ENCODE measurements at places on chromosomes 16 and 17.

- DNase-seq: peak; percentile 88
Observed at GRCh38 chr17:7241783-7242716, at the start of gene GABARAP. Gene GABARAP, minus strand, starts transcription at chr17:7242449. Its CDS starts 119 bp downstream, at chr17:7242330.

DNA sequence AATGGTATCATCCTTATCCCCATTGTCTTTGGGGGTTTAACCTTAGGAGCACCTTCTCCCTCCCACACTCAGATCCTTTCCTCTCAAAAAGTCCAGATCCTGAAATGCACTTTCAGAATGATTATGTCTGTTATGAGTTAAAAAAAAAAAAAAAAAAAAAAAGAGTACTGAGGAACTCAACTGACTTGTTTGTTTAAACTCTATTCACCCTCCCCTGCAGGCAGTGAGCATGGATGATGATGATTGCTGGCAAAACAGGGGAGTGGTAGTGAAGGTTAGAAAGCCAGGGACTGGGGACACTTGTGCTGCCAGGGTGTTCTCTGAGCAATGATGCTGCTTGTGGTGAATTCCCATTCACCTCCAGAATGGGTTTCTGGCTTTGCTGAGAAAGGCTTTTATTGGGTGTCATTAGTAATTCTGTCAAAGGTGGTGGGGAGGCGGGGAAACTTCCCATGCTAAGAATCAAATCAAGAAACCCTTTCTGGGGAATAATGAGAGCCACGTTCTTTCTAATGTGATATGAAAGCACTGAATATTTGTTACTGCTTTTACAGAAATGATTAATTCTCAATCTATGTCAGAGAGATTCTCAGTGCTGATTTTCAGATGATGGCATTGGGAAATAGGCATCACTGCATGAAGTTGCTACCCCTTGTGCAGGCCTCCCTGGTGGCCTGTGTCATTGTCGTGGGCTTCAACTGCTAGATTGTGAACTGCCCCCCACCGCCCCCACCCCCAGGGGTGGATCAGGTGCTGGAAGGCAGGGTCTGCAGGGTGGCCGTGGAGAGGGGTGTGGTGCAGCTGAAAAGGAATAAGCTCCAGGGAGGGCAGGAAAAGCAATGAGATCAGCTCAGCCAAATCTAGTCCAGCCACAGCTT, 14.1 kb downstream of the CCL4 start:
- DNase-seq: no peak

DNA sequence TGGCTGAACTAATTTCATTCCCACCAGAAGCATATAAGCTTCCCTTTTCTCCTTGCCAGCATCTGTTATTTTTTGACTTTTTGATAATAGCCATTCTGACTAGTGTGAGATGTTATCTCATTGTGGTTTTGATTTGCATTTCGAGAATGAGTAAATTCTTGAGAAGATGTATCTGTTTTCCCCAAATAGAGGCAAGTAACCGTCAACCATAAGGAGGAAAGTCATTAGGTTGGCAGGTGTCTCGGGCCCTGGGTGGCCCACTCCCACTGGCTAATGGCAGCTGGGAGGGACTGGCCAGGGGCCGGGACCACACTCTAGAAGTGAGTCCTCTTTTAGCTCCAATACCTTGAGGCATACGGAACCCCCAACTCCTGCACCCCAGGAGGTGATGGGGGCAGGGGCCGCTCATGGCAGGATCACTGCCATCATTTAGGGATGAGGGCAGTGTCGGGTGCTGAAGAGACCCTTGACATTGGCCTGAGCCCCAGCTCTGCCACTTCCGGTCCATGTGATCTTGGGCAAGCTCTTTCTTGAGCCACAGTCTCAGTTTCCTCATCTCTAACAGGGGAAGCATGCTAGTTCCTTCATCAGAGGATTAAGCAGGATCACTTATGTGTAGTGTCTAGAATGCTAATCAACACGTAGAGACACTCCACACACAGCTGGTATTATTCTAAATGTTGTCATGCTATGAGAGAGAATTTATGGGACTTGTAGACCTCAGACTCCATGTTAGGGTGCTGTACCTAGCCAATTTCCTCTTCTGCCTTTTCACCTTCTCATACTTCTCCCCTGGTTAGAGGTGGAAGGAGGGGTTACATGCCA, 44.3 kb downstream of the RGS9 start:
- peak; percentile 55 for DNase-seq

DNA sequence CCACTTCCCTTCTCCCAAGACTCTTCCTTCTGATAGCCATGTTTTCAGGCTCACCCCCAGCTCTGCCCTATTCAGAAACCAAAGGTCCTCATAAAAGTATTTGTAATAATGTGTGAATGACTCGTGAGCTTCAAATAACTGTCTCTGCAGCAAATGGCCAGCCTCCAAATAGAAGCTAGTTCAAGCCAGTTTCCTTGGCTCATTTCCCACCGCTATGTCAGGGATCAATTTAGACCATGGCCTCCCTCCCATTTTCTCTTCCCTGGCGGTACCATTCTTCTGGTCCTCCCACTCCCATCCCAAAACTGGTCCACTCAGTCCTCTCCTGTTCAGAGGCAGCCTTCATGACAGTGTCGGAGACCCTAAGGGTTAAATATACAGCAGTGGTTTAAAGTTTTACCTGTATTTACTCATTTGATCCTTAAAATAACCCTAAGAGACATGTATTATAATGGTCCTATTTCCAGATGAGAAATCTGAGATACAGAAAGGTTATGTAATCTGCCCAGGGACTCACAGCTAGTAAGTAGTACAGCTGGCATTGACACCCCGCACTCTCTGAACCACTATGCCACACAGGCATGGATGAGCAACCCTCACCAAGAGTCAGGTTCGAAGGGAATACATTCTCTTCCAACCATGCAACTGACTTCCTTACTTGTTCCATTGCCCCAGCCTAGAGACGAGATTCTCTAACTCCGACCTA, 42.9 kb downstream of the GAS7 start:
- no peak for DNase-seq

- DNase-seq: no peak
Observed at GRCh38 chr17:41563607-41564170, 8.2 kb downstream of the KRT9 start.

- no peak for DNase-seq
Observed at GRCh38 chr17:18995220-18995619, 9.3 kb downstream of the FAM83G start.

DNA sequence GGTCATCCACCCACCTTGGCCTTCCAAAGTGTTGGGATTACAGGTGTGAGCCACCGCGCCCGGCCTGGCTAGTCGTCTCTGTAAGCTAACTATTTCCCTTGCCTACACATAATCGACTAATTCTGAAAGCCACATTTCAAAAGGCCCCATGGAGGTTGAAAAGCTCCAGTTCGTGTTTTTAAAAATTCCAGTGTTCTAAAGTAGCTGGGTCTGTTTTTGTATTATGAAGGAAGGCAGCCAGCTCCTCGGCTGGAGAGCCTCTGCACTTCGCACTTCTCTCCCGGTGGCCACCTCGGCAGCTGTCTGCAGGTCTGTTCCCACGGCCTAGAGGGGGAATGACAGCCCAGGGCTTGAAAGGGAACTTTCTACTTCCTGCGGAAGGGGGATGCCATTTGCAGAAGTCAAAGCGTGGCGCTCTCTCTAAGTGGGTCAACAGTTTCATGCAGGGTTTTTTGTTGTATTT, 16.9 kb downstream of the HASPIN start:
- DNase-seq: no peak

- no peak for DNase-seq
Observed at GRCh38 chr16:51391798-51392511, 240.9 kb upstream of the SALL1 start.

- no peak for DNase-seq
Observed at GRCh38 chr17:59743842-59744241, 36.4 kb downstream of the VMP1 start.

GRCh38 chr17:6989779-6990178, 6.1 kb upstream of the ALOX12 start:
- no peak for DNase-seq

DNA sequence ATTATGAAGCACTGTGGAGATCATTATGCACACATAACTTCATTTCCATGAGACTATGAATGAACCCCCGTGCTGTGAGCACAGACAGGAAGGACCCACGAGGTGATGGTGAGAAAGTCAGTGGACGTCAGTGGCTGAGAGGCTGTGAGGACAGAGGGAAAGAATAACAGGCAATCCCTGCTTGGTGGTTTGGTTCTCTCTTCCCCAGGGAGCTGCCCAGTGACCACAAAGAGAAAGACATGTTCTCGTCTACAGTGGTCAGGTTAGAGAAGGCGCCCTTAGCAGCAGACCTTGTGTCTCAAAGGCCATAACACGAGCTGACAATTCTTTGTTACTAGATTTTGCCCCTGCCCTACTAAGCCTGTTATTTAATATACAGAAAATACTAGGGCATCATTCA, 609.2 kb downstream of the TOX3 start:
- no peak for DNase-seq

- DNase-seq: no peak
Observed at GRCh38 chr16:18797746-18798145, 3.6 kb downstream of the ARL6IP1 start.

- DNase-seq: no peak
Observed at GRCh38 chr17:77345260-77345910, 204.6 kb downstream of the SEC14L1 start.

DNA sequence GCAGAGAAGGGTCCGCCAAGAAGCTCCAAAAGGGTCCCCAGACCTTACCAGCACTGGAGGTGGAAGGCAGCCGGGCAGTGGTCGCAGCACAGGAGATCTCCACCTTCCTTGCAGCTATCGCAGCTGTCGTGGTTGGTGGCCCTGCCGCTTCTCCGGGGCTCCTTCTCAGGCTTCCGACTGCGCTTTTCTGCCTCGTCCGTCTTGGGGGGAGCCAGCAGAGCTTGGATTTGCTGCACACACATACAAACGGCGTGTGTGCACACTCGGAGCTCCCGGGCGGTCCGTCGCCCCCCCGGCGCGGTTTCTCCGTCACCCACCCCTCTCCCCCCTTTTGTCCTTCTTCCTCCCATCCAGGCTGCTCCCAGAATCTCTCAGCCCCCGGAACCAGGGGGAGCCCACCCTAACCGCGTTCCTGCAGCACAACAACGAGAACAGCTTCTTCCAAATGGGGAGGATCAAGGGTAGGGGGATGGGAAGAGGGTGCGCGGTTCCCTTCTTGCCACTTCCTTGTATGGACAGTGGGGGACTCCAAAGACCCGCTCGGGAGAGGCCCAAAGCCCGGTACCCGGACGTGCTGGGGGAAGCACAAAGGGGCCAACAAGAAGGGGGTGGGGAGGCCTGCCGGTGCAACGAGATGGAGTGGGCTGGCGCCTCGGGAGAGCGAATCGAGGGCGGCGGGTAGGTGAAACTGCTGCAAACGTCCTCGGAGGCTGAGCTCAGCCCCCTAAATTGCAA, 1.1 kb downstream of the PHF12 start:
- peak; percentile 44 for DNase-seq

All from activated T-helper 2 cell treated with anti-CD3 and anti-CD28 coated beads, Interferon-gamma antibody, Interleukin-2, Interleukin-4, amounts not matched to agents 10 μg/mL and 5 μg/mL and 100 μg/mL, durations not matched to agents 14 hours and 24 hours and 36 hours (primary cell).